CD4-positive, alpha-beta T cell treated with Interleukin-2 at 100 ng/mL for 4 hours (primary cell): ENCODE measurements at places on chromosomes 1 and 21.

- DNase-seq: peak; percentile 29
Measured at GRCh38 chr1:172894349-172895049, 156.2 kb downstream of the TNFSF18 start.

- no peak for DNase-seq
Measured at GRCh38 chr1:49016030-49016977, 239.6 kb upstream of the BEND5 start.

DNA sequence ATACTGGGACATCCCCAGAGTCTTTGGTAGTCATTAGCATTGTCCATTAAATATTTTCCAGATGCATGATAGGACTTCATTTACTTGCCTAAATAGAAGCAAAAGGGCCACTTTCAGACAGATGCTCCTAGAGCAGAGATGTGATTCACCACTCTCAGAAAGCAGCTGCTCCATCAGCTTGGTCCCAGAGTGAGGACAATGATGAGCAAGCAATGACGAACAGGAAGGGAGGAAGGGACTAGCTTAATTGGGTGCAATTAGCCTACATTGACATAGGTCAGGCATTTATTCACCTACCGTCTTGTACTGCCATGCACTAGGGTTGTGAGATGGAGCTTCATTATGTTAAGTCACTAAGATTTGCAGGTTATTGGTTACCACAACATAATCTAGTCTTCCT lies 85.1 kb upstream of the PLXNA2 start:
- no peak for DNase-seq

GRCh38 chr1:95437011-95437410 lies 203.0 kb downstream of the RWDD3 start:
- DNase-seq: no peak

DNA sequence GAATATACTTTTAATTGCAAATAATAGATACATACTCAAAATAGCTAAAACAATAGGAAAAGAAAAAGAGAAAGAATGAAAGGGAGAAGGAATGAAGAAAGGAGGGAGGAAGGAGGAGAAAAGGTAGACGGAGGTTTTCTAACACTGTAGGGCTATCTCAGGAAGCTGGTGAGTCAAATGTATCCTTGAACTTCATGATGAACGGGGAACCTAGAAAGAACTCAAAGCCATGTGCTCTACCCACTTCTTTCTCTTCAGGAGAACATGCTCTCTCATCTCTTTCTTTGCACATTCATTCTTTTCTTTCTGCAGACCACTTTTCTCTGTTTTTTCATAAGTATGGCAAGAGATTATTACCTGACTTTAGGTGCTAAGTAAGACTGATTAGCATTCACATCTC lies 37.3 kb upstream of the ZNF644 start:
- DNase-seq: no peak

DNA sequence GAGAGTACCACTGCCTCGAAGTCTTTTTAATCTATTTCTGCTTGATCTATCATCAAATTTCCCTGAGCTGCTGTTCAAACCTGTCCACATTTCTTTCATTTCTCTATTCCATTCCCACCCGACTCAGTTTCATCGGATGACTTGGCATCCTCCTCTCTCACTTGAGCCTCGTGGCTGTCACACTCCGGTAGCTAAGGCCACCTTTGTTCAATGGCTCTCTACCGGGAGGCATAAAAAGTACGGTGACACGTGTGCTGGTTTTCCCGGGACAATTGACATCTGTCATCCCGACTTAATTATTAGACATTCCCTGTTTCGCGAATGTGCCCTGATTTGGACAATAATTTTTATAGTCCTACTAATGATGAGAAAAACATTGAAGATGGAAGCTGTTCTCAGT lies 22.6 kb downstream of the MIS18A start:
- no peak for DNase-seq

- no peak for DNase-seq
Measured at GRCh38 chr1:20697563-20697962, 20.2 kb downstream of the KIF17 start.

DNA sequence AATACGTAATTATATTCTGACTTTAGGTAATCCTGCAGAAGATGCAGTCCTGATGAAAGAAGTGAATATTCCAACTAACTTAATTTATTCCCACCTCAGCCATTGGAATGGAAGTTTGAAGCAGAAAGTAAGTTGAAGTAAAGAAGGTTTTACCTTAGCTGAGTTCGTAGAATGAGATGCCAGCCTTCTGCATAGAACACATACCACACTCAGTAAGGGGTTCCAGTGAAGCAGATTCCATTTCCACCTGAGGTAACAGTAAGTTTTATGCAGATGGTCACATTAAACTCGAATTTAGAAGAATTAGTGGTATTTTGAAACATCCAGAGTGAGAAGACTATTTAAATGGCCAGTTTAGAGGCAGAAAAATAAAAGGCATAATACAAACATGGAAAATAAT lies 20.2 kb downstream of the RBM11 start:
- no peak for DNase-seq

DNA sequence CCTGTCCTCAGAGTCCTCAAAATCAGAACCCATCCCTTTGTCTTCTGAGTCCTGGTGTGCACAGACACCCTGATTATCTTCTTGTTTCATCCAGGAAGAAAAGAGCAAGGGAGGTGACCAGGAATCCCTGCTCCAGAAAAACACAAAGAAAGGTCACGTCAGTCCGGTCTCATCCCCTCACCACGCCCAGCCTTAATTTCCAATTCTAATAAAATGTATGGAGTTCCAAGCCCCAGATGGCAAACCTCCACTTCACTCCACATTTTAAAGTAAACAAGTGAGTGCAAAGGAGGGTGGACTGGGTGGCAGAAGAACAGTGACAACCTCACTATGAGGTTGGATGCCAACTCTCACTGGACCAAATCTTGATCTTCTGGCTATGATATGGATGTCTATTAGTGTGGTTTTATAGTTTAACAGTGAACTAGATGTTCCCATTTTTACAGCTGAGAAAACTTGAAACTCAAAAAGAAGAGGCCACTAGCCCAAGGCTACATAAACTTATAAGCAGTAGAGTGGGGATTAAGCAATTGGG lies 22.0 kb downstream of the ZNF697 start:
- DNase-seq: no peak

DNA sequence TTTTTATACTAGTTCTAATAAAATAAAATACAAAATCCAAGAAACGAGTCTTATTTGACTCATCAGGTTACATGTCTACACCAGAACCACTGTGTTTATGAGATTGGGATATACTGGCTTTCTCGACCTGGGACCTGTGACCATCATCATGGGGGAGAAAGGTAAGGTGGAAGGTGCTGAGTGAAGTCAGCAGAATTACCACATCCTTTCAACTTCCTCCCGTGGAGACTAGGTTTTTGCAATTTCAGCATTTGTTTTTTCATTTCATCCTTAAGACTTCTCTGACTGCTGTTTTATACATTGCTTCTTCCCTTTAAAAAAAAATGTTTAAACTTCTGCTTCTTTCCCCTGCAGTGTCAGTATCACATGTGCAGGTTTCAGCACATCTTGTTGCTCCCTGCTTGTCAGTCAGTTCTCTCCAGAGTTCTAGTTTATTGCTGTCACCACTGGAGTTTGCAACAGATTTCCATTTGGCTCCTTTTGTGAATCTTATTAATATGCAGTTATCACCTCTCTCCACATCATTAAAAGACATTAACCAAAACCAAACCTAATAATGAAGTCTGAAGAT lies 60.4 kb upstream of the HAO2 start:
- no peak for DNase-seq

- no peak for DNase-seq
Measured at GRCh38 chr1:201542309-201543035, 3.5 kb downstream of the NAV1 start.

DNA sequence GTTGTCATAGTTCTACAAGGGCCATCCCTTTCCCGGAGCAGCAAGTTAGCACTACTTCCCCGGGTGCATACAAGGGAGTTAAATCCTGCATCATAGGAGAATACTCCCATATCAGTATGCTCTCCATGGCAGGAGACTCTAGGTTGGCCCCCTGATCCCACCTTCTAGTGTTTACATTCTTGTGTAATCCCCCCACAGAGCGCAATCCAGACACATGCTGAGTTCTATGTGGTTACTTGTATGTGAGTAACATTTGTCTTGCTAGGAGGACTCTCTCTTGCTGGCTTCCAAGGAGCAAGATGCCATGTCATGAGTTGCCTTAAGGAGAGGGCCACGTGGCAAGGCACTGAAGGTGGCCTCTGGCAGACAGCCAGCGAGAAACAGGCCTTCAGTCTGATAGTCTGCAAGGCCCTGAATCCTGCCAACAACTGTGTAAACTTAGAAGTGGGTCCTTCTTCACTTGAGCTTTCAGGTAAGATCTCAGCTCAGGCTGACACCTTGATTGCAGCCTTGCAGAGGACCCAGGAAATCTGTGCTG lies 155.3 kb downstream of the CDC7 start:
- no peak for DNase-seq

GRCh38 chr1:203349773-203350524 lies 973 bp downstream of the FMOD start:
- DNase-seq: no peak

DNA sequence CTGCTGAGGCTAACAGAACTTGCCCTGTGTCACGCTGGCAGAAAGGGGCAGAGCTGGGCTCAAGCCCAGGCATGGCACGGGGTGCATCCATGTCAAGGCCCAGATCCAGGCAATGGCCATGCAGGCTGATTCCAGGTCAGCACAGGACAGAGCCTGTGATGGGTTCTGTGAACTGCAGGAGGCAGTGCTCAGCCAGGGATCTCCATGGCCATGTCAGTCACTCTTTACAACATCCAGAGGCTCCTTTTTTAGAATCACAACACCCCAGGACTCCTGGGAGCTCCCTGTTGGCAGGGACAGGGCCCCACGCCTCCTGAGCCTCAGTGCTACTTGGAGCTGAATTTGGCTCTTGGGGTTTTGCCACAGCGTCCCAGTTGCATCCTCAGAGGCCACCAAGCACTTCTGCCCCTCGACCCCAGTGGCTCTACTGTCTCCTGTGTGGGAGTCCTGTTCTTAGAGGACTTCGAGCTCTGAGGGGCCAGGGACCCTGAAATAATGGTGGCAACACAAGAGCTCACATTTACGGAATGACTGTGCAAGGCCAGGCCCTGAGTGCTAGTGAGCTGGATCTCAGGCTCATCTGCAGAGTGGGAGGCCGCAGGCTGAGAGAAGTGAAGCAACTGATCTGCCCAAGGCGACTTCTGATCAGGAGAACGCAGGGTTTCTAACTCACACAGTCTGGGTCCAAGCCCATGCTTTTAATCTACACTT lies 211.5 kb downstream of the TRABD2B start:
- DNase-seq: no peak

DNA sequence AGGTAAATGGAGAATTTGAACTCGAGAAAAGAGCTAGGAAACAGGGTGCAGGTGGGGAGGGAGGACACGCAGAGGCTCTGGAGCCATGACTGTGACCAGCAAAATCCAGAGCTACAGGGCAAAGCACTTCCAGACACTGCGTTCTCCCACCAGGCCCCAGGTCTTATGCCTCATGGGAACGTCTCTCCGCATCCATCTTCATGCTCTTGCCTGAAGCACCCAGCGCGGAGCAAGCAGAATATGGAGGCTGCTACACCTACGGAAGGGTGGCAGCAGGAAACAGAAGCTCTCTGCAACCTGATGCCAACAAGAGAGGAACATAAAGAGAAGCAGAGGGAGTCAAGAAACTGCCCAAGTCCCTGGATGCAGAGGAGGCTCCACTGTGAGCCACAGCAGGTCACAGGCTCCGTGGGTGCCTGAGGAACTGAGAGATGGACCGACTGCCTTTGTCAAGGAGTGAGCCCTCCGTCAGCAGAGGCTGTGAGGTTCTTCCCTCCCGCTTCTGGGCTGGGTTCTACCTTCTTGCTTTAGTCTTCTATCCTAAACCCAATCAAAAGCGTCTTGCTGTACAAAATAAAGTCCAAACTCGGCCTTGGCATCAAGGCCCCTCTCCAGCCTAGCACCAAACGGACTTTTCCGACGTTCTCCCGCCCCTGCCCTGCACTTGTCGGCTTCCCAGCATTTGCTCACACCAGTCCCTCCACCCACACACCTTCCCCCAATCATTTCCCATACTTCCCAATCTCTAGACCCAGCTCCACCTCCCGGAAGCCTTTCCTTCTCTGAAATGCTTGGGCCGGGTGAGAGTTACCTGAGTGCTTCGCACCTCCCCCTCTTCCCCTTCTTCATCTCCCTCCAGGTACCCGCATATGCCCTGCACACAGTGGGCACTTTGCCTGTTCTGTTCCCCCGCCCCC lies 930 bp downstream of the DHCR24 start:
- DNase-seq: no peak

DNA sequence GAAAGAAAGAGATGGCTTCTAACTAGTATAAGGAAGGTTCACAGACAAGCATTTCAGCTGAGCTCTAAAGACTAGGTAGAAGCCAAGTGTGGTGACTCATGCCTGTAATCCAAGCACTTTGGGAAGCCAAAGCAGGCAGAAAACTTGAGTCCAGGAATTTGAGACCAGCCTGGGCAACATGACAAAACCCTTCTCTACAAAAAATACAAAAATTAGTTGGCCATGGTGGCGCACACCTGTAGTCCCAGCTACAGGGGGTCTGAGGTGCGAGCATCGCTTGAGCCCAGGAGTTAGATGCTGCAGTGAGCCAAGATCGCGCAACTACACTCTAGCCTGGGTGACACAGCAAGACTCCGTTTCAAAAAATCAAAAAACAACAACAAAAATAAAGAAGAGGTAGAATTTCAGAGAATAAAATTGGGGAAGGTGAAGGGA lies 27.8 kb downstream of the FBXO42 start:
- DNase-seq: no peak

DNA sequence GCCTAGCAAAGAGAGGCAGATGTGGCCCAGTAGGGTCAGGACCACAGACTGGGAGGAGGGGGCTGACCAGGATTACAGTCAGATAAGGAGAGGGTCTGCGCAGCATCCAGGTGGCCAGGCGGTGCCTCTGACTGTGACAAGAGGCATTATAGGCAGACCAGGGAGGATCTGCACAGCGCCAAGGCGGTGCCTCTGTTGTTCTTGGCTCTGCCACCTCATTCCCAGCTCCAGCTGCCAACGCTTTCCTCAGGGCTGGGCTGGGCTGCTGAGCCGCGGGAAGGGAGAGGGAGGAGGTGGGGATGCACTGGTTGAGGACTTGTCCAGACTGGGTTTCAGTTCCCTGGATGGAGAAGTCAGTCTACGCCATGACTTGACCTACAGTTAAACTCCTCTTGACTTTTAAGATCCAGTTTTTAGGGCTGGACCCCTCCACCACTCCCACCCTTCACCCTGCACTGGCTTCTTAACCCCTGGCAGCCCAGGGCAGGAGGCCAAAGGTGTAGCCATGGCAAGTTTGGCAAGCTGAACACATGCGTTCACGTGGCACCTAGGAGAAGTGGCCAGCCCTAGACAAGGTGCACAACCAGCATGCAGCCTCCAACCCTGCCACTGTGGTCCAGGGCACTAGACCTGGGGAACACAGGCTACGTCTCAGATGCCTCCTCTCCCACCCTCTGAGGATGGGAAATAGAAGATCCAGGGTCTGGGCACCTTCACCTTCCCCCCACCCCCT lies 4.5 kb upstream of the CRABP2 start:
- DNase-seq: no peak

GRCh38 chr1:5651473-5651872 lies 340.8 kb downstream of the NPHP4 start:
- no peak for DNase-seq

DNA sequence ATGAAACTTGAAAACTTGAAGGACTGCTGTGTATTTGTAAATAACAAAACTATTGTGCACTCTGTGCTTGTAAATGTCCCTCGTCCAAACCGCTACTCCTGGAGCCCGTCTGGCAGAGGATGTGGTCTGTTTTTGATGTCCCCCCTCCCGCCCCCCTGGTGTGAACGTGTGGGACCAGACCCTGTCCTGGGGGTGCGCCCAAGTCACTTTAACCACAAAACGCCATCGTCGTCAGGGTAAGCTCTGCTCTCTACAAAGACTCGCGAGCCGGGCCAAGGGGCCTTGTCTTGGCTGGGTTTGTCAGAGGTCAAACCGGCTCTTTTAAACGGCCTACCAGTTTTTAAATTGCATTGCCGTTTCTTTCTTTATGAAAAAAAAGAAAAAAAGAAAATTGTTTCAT lies 87.4 kb upstream of the TMEM51 start:
- no peak for DNase-seq
